ENCODE measurements at places on chromosomes 6 and 20.

GRCh38 chr6:139853302-139853992, 479.0 kb upstream of the CITED2 start:
- DNase-seq, result no peak

- peak; percentile 41 for DNase-seq
Observed at GRCh38 chr6:8085053-8085511, 17.3 kb downstream of the EEF1E1 start.

DNA sequence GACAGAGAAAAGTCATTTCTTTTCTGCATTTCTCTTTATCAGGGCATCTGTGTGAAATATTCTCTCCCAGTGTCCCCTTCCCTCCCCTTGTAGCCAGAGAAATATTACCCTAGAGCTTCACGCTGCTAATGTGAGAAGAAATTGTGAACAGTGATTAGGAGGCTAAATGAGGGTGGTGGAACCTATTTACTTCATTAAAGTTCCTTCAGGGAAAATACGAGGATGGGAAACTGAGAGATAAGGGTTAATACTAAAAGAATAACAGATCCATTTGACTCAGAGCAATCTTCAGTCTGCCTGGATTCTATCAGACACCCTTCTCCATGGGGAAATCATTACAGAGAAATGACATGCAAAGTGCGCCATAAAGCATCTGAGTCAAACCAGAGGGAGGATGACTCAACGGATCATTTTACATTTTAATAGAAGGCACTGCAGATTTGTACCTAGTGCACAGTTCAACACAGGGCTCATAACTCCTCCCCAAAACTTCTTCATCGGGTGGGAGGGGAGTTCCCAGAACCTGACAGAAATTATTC, 131.3 kb downstream of the GJA10 start:
- DNase-seq, result no peak

DNA sequence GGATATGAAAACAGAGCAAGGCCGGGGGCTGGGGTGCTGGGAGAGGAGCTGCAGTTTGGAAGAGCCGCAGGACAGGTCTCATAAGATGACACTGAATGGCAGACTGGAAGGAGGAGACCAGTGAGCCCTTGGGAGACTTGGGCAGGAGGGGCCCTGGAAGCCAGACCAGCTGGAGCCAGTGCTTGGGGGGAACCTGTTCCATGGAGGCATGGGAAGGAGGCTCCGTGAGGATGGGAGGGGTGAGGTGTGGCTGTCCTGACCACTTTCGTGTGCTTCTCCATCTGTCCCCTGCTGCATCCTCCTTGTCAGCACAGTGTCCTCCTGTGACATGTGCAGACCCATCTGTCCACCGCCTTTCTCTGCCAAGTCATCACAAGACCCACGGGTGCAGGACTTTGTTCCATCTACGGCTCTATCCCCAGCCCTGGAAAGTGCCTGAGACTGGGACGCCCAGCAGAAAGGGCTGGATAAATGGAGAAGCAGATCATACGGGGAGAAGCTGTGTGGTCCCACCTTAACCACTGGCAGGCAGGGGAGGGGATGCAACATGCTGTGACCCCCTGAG, 84.8 kb upstream of the MPC1 start:
- DNase-seq, result no peak

GRCh38 chr6:48678390-48678789, 567.4 kb upstream of the PTCHD4 start:
- DNase-seq, result no peak

DNA sequence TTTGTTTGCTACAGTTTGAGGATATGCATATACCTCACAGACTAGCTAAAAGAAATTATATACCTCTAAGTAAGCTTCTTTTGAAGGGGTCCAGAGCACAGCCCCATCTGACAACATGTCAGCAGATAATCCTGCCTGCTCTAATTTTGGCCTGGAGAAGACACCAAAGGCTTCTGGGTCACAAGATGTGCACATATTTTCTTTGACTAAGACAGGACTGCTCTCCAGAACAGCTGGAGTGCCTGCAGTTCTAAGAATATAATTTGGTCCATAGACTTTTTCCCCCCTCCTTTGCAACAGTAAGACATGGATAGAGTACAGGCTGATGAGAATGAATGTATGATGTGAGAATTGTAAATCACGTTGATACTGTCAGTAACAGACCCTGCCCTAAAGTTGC, 107.9 kb upstream of the KCNK16 start:
- DNase-seq, result no peak

GRCh38 chr6:32444433-32444832, 4.7 kb downstream of the HLA-DRA start:
- DNase-seq, result no peak

- DNase-seq, result peak; percentile 49
Observed at GRCh38 chr6:27297857-27298730, 14.0 kb downstream of the POM121L2 start.

- no peak for DNase-seq
Observed at GRCh38 chr6:106281088-106281487, 44.5 kb downstream of the ATG5 start.

DNA sequence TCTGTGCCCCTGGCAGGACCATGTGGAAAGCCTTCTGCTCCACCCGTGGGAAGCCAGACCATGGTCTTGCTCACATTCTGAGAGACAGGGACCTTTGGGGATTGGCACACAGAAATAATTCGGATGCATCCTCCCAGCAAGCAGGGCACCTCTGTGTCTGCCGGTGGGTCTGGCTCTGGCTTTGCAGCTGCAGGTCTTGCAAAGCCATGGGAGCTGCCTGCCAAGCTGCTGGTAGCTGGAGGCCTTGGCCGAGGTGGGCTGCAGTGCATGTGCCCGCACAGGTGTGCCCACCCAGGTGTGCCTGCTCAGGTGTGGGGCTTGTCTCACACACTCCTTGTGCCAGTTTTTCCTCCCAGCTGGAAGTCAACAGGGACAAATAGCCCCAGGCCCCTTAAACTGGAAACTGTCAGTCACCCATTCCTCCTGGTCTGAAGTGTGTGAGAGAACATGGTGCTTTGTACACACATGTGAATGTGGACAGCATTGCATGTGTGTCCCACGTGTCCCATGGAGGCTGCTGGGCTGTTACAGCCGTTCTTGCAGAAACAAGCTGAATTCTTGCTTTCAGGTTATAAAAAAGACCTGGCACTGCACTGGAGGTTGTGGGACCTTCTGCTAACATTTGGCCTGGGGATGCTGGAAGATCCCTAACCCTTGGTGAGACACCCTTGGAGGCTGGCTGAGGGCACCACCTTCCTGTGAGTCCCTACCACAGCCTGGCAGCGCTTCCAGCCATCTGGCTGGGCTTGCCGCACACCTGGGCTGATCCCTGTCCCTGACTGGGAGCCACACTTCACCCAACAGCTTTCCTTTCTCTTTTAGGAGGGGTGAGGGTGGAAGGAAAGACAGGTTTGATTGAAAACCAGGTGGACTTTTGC, 54.9 kb upstream of the SMOC2 start:
- DNase-seq, result no peak

DNA sequence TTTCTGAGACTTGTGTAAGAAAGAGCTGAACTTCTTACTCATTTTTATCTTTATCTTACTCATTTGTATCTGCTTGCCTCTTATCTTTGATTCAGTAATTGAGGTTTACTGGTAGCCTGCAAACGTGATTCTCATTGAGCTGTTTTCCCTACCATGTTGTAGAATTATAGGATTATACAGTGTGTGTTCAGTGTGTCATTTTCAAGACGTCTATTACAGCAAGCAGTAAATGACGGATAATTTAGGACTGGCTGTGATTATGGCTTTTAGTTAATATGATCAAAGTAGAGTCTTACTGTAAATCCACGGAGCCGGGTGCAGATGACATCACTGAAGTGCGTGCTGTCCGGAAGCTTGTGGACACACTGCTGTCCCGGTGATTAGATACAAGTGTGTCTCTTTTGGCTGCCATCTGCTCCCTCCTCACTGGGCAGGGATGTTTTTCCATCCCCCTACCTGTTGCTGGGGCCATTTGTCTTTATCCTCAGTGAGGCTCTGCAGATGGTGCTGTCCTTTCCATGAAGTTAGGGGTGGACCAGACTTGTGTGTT, 6.0 kb downstream of the NELFCD start:
- no peak for DNase-seq

- no peak for DNase-seq
Observed at GRCh38 chr6:145147559-145147958, 587.8 kb downstream of the EPM2A start.

DNA sequence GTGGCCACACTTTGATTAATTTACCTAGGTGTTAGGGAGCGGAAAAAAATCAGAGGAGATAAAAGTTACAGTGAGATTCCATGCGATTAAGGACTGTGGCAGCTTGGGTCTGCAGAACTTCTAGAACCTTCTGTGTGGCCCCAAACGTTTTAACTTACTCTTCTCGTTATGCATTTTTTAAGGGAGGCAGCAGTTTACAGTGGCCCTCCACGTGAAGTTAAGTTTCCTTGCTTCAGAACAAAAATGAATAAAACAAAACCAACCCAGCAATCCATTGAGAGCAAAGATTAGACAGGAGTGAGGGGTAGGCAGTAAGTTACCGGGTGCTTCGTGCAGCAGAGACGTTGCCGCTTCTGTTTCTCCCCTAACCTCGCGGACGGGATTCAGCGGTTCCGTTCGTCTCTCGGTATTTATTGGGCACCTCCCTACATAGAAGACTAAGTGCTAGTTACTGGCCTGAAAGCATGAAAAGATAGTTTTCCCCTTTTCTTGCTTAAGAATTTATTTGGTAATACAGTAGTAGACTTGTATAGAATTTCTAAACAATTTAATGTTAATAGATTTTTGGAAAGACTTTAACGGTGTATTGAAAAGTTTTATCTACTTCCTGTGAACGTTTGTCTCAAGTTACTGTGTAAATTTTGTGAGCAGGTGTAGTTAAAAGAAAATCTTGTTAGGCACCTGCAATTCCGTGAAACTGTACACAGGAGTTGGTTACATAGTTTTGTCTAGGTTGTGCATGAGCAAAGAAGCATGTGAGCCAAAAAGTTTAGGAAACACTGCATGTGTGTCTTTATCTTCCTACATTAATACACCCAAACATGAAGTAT, 1.1 kb downstream of the BAG2 start:
- DNase-seq, result peak; percentile 64

GRCh38 chr20:60117065-60117464, 158.8 kb downstream of the CDH26 start:
- no peak for DNase-seq

- DNase-seq, result no peak
Observed at GRCh38 chr6:30418448-30418847, 70.9 kb upstream of the HLA-E start.

- DNase-seq, result no peak
Observed at GRCh38 chr6:148370176-148370575, 27.5 kb downstream of the SASH1 start.

DNA sequence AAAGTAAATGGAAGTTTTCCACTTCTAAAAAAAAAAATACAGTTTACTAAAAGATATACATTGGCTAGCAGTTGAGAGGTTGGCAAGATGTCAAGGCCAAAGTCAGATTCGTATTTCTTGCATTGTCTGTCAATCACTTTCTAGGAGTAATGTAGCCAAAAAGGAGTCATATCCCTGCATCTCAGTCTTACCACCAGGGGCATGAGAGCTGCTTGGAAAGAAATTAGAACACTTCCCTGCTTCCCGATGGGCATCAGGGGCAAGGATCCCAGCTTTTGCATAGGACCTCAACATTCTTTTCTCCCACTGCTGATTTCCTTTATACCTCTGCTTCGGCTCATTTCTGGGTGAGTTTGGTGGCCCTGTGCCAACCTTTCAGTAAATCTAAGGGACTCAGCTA, 581.0 kb upstream of the MAP3K7 start:
- no peak for DNase-seq

DNA sequence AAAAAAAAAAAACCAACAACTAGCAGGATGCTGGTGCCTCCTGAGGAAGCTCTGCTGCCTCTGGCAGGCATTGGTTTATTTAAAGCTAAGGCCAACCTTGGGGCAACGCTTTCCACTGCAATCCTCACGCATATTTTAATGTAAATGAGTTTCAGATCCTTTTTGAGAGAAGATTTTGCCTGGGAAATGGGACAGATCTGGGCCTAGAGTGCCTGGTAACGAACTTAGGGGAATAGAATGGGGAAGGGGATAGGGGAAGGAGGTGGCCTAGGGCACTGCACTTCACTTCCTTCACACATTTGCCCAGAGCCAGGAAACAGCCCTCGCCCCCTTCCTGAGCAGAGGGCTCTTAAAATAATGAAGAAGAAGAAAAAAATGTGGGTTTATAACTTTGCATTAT, 132.7 kb upstream of the TMEM170B start:
- DNase-seq, result no peak

GRCh38 chr20:31901615-31902014, 31.2 kb downstream of the TTLL9 start:
- no peak for DNase-seq

GRCh38 chr6:126253431-126253830, 86.5 kb upstream of the CENPW start:
- DNase-seq, result no peak

- no peak for DNase-seq
Observed at GRCh38 chr6:36618366-36619355, 24.5 kb downstream of the SRSF3 start.

GRCh38 chr20:23153696-23154341, 67.7 kb upstream of the CD93 start:
- DNase-seq, result peak; percentile 47

GRCh38 chr6:35581633-35582032, 68.9 kb upstream of the TULP1 start:
- DNase-seq, result no peak

DNA sequence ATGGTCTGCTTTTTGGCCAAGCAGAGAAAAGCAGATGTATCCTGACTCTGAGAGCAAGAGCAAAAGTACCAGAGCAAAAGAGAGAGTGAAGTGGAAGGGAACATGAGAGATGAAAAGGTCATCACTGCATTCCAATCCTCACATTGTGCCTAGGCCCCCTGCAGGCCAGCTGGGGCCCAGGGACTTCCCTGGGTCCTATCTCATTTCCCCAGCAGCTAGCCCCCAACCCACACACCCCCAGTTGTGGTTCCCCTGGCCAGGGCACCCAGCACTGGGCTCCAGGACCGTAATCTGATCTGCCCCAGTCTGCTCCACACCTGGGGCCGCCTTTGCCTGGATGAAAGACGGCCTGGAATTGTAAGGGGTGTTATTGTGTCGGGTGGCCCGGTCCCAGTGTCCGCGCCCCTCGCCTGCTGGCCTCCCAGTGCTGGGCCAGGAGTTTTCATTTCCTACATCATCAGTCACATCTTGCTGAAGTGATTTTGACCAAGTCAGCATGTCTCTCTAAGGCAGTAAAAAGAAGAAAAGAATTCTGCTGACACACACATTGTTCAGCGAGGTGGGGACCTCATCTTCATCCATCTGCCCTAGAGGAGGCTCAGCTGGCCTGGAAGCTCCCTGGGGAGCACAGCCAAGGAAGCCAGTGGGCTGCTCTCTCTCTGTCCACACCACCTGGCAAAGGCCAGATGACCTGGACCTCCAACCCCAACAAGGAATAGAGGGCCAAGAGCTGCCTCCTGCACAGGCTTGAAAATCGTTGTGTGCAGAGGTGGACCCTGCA, 4.0 kb upstream of the BMP7 start:
- DNase-seq, result no peak

- peak; percentile 7 for DNase-seq
Observed at GRCh38 chr6:88167352-88167937, 1.3 kb upstream of the CNR1 start.

DNA sequence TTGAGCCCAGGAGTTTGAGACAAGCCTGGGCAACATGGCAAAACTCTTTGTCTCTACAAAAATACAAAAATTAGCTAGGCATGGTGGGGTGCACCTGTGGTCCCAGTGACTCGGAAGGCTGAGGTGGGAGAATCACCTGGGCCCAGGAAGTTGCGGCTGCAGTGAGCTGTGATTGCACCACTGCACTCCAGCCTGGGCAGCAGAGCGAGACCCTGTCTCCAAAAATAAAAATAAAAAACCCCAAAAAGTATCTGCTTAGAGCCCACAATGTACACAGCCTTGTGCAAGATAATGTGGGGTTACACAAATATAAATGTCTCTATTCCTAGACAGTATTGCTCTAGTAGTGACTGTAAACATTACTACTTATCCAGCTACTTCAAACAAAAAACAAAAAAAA, 5.9 kb downstream of the ESF1 start:
- DNase-seq, result no peak

All from erythroblast (primary cell).